Fibroblast of skin of abdomen (primary cell): ENCODE measurements at places on chromosomes 4 and X.

- DNase-seq, result peak; percentile 4
These were observed 379.9 kb downstream of the ADAM29 start for GRCh38 chr4:175297965-175298565.

- DNase-seq, result peak; percentile 58
These were observed at the start of gene SNCA for GRCh38 chr4:89836897-89837384. SNCA (minus strand) TSS chr4:89837161; CDS start chr4:89835667, 1,494 bp downstream.

- DNase-seq, result peak; percentile 42
These were observed 513.7 kb downstream of the RPA4 start for GRCh38 chrX:97397371-97397770.

- DNase-seq, result no peak
These were observed 117.6 kb downstream of the CBR4 start for GRCh38 chr4:168892475-168892874.

DNA sequence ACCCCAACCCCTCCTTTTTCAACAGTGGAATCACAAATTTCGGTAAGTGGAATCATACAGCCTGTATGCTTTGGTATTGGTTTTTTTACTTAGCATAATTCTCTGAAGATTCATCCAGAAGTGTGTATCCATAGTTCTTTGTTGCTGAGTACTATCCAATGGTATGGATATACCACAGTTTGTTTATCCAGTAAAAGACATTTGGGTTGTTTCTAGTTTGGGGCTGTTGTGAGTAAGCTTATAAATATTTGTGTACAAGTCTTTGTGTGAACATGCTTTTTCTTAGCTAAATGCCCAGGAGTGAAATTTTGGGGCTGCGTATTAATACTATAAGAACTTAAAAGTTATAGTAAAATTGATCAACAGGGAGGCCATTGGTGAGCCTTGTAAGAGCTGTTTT is 57.5 kb upstream of the GC start:
- no peak for DNase-seq

DNA sequence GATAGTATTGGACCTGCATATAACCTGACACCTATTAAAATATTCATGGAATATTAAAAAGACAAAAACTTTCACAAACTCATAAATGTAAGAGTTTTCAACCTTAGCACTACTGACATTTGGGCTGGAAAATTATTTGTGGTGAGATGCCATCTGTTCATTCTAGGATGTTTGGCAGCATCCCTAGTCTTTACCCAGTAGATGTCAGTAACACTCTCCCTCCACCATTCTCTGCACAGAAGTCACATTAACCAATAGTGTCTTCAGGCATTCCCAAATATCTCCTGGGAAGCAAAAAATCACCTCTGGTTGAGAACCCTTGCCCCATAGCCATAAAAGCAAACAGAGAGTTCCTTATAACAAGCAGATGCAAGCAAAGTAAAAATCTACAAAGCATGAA is 41.4 kb upstream of the NDST4 start:
- peak; percentile 27 for DNase-seq

- DNase-seq, result no peak
These were observed 531 bp upstream of the GPRIN3 start for GRCh38 chr4:89308161-89308500.

GRCh38 chr4:34619531-34620162 is 1624.7 kb downstream of the ARAP2 start:
- DNase-seq, result peak; percentile 71

- DNase-seq, result no peak
These were observed 60.3 kb upstream of the KLF3 start for GRCh38 chr4:38603652-38604051.

- DNase-seq, result no peak
These were observed 89.7 kb downstream of the ITIH6 start for GRCh38 chrX:54708404-54708803.

GRCh38 chrX:19855700-19856381 is 31.6 kb downstream of the SH3KBP1 start:
- DNase-seq, result peak; percentile 65

DNA sequence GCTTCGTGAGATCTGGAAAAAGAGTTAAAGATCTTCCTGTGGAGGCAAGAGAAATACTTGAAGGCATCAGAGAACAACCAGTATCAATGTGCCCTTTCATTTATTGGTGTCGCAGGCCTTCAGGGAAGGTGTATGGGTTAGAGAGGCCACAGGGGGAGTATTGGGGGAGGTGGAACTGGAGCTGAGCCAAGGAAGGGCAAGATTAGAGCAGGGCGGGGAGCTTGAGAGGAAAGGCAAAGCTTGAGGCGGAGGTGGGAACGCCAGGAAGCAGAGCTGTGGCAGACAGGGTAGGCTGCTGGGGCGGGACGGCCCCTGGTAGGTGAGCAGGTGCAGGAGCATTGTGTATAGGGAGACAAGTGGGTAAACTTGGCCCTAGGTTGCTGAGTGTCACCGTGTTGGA is 329.9 kb downstream of the ARHGAP10 start:
- DNase-seq, result no peak

- DNase-seq, result no peak
These were observed 2.1 kb upstream of the SRPK3 start for GRCh38 chrX:153778684-153779101.

DNA sequence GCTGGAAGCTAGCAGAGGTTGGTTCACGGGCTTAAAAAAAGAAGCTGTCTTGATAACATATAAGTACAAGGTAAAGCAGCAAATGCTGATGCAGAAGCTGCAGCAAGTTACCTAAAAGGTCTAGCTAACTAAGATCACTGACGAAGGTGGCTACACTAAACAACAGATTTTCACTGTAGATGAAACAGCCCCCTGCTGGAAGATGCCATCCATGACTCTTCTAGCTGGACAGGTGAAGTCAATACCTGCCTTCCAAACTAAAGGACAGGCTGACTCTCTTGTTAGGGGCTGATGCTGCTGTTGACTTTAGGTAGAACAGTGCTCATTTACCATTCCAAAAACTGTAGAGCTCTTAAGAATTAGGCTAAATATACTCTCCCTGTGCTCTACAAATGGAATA is 99.5 kb downstream of the FBXW7 start:
- no peak for DNase-seq

DNA sequence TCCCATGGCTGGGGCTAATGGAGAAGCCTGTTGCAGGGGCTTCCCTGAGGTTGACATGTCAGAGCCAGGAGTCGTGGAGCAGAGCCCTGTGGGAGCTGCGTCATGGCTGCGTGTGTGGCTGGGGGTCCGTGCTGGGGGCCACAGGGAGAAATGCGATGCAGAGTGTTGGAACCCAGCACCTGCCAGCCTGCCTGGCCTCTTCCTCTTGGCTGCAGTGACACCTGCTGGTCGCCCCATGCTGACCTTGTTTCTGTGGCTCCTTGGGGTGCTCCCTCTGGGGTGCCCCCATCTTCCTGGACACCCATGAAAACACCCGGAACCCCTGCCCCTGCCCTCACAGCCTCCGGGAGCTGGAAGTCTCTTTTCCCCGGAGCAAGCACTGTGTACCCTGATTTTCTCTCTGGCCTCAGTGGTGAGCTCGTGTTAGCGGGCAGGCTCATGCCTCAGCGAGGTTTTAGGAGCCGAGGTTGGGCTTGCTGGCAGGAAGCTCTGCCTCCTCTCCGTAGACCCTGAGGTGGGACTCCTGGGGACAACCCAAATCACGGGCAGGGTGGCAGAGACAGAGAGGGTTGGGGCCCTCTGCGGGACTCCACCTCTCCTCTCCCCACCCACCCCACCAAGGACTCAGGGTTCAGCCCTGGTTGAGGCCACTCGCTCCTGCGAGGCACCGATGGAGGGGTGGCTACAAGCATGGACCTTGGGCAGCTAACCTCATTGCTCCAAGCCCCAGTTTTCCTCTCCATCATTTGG is 103.7 kb downstream of the SORCS2 start:
- peak; percentile 33 for DNase-seq

DNA sequence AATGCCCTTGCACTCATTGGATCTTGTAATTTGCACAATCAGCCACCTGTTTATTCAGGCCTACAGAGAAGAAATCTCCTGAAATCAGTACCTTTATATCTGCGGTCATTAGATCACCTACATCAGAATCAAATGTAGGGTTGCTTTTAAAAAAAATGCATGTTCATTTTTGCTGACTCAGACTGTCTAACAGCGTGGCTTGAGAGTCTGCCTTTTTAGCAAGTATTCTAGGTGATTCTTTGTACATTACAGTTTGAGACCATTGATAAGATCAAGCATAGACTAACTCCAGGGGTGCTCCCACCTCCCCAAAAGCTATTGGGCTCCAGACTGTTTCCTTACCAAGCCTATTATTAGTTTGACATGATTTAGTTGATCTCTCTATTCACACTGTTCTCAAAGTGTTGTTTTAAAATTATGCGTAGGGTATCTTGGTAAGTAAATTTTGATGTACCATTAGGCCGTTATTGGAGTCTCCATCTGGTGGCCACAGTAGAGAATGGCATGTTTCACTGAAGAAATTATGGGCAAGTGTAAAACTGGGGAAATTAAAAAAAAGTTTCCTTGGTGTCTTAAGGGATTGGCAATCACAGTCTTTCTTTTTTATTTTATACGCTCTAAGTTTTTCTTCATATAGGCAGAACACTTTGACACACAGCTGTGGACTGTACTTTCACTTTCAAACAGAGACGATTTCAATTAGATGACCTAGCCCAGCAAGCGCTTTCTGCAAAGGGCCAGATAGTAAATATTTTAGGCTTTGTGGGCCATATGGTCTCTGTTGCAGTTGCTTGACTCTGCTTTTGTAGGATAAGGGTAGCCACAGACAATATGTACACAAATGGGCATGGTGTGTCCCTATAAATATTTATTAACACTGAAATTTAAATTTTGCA is 33.7 kb upstream of the MSL3 start:
- DNase-seq, result peak; percentile 25

DNA sequence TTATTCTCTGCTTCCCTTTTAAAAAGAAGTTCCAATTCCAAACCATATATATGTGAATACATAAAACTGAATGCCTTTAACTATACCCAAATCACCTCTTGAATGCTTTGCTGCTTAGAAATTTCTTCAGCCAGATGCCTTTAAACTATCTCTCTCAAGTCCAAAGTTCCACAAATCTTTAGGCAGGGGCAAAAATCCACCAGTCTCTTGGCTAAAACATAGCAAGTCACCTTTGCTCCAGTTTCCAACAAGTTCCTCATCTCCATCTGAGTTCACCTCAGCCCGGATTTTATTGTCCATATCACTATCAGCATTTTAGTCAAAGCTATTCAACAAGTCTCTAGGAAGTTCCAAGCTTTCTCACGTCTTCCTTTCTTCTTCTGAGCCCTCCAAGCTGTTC is 49.8 kb downstream of the SULT1B1 start:
- DNase-seq, result no peak

- DNase-seq, result no peak
These were observed 90.7 kb downstream of the GPRIN3 start for GRCh38 chr4:89216866-89217265.

DNA sequence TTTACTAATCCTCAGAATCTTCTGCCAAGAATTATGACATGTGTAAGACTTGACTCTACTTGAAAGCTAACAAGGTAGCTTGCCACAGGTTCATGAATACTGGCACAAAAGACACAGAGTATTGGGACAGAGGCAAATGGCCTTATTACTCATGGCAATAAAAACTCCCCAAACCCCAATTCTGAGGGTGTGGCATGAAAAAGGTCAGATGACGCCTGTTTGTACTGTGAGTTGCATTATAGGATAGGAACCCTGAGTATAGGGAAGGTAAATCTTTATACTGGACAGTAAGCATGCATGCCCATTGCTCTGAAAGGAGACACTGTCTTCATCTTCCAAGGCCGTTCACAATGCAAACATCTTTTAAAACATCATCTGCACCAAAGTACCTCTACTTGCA is 600.0 kb downstream of the IL1RAPL1 start:
- no peak for DNase-seq

- no peak for DNase-seq
These were observed 8.5 kb downstream of the TRIM2 start for GRCh38 chr4:153212736-153213135.

DNA sequence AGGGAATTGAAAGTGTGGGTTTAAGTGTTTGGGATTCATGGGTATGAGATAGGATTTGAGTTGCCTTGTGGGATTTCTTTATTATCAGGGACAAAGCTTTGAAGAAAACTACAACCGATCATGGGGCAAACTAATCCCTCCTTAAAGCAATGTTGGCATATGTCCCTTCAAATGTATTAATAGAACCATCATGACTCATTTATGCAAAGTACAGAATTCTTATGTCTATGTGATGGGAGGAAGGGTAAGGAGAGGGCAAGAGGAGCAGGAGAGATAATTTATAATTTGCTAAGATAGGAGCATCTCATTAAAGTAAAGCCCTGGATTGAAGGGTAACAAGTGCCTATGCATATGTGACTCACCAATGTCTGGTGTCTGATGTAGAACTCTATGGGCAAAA is 94.2 kb downstream of the PHEX start:
- no peak for DNase-seq

GRCh38 chr4:47118192-47118929 is 87.0 kb downstream of the GABRB1 start:
- DNase-seq, result peak; percentile 71

DNA sequence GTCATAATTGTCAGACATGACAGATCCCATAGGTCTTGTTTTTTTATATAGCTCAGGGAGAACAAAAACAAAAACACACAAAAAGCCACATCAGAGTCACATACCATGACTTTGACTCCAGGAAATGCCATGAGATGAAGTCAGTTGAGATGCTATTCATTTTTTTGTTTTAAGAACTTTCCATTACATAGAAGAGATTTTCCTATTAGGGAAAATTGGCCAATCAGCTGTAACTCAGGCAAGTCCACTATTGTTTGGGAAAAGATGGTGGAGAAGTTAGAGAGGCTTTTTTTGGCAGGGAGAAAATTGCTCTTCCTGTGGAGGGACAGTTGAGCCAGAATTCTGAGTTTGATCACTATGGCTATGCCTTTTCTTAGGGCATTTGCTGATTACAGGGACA is 72.6 kb downstream of the SMARCA5 start:
- DNase-seq, result peak; percentile 17
